Activated naive CD8-positive, alpha-beta T cell treated with anti-CD3 and anti-CD28 coated beads, Interleukin-2, amount 50 U/mL, for 16 hours (primary cell): ENCODE measurements at places on chromosomes 1 and 21.

DNA sequence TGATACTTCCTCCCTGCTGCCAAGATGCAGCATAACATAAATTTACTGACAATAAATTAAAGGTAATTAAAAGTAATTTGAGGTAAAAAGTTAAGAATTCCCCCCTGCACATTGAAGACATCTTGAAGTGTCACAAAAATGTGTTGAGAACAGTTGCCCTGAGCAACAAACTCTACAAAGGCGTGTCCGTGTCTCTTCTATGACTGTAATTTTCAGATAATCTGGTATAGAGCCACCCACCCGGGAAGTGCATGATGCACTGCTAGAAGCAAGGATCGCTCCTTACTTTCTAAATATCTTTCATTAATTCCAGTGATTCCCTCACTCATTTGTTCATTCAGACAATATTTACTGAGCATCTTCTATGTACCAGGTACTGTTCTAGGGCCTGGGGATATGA is 11.0 kb upstream of the CASQ1 start:
- no peak for DNase-seq

- no peak for DNase-seq
Observed at GRCh38 chr1:156899956-156900718, 6.6 kb downstream of the PEAR1 start.

DNA sequence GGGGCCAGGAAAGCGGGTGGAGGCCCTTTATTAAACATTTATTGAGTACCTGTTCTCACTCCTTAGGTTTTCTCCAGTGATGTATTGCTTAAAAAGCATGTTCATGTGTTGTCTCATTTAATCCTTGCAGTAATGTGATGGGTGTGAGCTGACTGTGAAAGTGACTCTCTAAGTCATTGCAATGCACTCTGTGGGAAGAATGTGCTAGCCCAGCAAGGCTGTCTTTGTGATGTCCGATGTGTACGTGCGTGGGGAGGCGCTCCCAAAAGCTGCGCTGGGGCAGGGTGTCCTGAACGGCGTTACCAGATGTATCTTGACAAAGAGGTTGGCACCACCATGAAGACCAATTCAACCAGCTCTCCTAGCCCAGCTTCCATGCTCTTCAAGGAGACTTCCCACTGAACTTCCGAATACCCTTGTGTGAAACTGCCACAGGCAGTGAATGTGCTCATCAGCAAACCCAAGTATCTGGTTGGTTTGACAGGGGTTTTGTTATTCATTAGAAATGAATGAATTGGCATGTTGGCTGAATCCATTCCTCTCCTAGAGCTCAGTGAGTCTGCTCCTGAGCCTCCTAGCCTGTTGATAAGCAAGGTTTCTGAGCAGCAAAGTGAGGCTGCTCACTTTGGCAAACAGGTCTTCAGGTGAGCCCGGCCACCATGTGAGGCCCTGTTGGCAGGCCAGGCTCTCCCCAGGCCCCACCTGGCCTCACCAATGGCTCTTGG is 28.0 kb downstream of the NUAK2 start:
- DNase-seq: no peak

- DNase-seq: no peak
Observed at GRCh38 chr1:189899686-189900425, 577.8 kb downstream of the BRINP3 start.

DNA sequence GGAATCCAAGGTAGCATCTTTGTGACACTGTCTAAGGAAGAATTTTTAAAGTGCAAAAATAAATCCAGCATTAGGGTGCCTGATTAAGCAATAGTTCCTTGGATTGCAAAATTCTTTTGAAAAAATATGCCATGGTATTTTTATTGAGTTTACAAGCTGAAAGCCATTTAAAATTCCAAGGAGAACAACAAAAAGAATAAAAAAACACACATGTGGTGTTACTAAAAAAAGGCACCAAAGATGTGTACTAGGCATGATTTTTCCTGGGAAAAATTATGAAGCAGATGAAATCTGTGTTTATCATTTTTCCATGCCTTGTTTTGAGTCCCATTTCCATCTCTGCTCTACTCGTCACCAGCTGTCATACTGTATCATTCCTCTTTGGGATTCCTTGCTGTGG is 157.0 kb upstream of the ZNHIT6 start:
- no peak for DNase-seq

- peak; percentile 48 for DNase-seq
Observed at GRCh38 chr1:24910751-24911650, 19.1 kb downstream of the RUNX3 start.

DNA sequence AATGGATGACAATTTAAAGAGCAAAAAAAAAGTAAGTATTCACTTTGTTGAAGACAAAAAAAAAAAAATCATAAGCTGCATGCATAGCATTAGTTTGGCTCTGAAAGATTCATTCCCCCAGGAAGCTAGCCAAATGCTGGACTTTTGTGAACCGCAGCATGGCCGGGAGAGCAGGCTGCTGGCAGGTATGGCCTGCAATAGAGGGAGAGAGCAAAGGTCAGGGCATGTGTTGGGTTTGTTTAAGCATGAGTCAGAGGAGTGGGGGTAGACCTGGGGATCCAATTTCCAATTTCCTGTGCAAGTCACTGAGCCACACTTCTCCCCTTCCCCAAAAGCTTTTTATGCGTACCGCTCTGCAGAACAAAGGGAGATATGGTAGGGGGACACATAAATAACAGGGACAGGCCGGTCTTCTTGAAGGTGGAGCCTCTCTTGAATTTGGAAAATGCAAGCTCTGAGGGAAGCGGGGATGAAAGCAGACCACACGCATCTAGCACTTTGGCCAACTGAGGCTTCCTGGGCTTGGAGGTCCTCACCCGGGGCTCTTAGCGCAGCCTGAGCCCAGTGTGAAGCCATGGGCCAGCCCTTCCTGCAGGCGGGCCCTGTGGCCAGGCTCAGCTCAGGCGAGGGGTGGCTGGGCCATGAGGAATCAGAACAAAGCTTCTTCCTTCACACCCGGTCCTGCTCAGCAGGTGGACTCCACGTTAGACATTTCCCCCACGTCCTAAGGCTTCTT is 171.1 kb downstream of the TOMM20 start:
- DNase-seq: no peak

GRCh38 chr1:86527306-86527705 is 19.6 kb upstream of the CLCA4 start:
- DNase-seq: no peak

DNA sequence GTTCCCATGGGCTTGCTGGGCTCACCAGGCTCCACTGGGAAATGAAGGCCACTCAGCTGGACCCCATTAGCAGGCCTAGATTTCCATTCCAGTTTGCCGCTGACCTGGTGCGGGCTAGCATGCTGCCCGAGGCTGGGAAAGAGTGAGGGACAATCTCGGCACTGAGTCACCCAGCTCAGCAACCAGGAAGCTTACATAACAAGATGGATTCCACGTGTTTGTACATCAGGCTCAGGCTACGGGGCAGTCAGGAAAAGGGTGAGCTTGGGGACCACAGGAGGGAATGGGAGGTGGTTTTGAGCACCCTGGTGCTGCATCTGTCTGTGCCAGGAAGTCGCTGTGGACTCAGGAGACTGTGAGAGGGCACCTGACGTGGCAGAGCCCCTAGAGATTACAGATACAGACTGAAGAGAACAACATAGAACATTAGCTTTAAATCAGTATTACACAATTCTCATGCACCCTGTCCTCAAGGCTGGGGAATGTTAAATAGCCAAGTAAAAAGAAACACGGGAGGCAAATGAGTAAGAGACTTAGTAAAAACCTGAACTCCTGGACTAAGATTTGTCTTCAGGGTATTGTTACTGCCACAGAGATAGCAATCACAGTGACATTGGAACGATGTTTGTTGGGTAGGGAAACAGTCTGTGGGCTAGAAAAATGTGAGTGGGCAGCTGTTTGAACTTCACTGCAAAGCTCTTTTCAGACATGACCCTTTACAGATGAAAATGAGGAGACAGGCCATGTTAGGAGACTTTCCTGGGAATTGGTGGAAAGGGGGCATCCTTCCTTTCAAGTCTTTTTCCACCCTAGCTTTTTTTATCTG is 51.1 kb downstream of the GLUL start:
- no peak for DNase-seq

GRCh38 chr1:15410223-15410883 is 665 bp downstream of the EFHD2 start:
- no peak for DNase-seq

GRCh38 chr21:33902349-33902748 is 13.3 kb downstream of the ATP5PO start:
- DNase-seq: no peak
